Peyer's patch (tissue), 4 donors: ENCODE measurements at places on chromosomes 16 and 17. TPM values are rescaled to one million over a fixed set of nuclear protein-coding genes. Genes with fewer than 3 reads are reported as not detected.

DNA sequence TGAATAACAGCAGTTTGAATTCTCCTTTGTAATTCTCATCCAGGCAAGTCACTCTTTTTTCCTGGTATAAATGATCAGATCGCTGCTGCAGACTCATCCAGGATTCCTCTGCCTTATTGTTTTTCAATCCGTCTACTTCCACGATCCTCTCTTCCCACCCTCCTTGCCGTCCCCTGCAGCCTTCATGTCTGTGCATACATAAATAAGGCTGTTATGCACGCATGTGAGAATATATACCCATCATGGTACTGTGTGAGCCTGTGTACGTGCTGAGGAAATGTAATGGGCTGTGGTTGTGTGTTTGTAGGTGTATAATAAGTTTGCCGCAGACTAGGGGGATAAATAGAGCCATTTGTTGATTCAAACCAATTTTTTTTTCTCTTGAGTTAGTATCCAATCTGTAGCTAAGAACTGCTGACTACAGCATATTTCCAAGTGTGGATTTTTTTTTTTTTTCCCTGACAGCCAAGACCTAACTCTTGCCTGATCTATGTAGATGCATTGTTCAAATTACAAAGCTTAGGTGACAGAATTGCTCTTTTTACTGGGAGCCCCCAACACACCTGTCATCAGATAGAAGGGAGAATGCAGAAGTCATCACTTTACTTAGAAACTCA is 62.2 kb downstream of the RBFOX1 start:
- no peak for DNase-seq

GRCh38 chr16:1590366-1590765 is 21.5 kb downstream of the IFT140 start:
- DNase-seq: no peak

GRCh38 chr17:79174905-79175856 is 100.6 kb downstream of the ENGASE start:
- DNase-seq: no peak

GRCh38 chr17:3963237-3964201 is 718 bp downstream of the ATP2A3 start:
- peak; percentile 97 for DNase-seq

DNA sequence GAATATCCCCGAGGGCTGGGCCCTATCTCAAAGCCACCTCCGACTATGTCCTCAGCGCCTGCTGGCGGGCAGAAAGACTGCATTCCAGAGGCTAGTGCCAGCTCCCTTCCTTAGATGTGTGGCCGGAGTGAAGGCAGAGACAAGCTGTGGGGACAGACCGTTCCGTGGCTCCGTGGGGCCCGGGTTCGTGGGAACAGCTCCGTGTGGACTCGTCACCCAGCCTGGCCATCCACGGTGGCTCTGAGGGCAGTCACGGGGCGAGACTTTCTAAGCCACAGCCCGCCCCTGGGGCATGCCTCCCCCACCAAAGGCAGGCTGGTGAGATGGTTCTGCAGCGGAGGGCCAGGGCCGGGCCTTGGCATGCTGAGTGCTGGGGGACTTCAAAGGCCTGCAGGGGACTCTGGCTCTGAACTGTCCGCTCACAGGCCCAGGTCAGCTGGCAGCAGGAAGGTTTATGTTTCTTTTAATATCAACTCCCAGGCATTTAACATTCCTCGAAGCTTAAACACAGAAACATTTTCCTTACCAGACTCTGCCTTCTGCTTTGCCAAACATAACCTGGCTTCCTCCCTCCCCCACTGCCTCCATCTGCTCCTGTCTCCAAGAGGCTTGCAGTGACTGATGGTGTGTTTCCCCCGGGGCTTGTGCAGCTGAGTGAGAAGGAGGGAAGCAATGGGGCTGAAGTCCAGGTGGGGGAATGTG is 50.4 kb downstream of the TIMM22 start:
- DNase-seq: no peak

DNA sequence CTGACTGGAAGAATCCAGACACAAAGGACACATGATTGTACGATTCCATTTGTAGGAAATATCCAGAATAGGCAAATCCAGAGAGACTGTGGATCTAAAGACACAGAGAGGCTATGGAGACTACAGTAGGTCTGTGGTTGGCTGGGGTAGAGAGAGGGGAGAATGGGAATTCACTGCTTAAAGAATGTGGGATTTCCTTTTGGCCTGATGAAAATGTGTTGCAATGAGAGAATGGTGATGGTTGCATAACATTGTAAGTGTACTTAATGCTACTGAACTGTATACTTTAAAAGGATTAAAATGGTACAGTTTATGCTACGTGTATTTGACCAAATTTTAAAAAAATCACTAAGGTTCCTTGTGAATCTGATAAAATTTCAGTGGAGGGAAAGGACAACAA is 62.1 kb downstream of the GPRC5B start:
- no peak for DNase-seq

- no peak for DNase-seq
Observed at GRCh38 chr17:11589716-11590115, 8.6 kb upstream of the DNAH9 start.

DNA sequence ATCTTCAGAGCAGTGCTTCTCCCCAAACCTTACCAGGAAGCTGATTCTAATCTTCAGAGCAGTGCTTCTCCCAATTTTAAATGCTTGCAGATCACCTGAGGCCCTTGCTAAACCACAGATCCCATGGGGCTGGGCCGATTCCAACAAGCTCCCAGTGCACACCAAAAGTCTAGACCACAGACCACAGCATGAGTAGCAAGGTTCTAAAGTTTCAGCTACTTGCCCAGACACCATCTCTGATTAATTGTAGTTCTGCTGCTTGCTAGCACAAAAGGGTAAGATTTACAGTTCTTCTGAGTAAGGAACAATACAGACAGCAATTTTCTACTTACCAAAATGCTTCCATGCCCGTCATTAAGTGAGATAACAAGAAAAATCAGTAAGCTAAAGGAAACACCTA is 12.2 kb downstream of the CLEC3A start:
- DNase-seq: no peak

- no peak for DNase-seq
Observed at GRCh38 chr17:32575852-32576251, 89.1 kb downstream of the CDK5R1 start.

Gene TBC1D3I
- total RNA-seq: not detected

Gene FA2H
- total RNA-seq: 36.9 TPM

Gene KCNAB3
- total RNA-seq: 3.3 TPM
